ENCODE measurements at places on chromosomes 1 and 21.

- no peak for DNase-seq
Measured at GRCh38 chr1:183630748-183631147, 4.8 kb downstream of the ARPC5 start.

- DNase-seq: no peak
Measured at GRCh38 chr1:16009678-16010077, 5.6 kb downstream of the SRARP start.

DNA sequence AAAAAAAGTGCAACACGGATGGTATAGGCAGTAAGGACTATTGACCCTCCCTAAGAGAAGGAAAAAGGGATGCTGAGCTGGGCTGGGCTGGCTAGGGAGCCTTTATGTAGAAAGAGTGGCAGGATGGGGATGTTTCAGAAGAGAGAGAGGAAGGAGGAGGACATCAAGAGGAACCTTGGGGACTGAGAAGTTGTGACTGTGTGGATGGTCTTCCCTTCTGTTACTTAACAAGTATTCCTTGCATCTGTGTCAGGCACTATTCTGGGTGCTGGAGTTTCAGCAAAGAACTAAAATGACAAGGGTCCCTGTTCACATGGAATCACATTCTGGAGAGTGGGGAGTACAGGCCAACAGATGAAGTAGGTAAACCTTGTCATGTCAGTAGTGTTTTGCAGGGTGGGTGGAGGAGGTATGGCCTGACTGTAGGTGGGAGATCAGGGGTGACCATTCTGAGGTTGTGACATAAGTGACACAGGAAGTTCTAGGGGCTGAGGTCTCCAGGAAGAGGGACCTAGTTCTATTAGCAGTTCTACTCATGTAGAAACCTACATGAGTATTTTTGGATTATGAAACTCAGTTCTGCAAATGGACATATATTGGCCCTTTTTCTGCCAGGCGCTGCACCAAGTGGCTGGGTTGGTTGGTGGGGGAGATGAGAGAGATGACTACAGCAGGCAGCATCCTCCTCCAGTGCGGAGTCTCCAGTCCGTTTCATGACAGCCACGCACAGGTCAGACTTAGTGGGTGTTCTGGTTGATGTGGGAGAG lies 53.8 kb downstream of the PRDM2 start:
- DNase-seq: peak; percentile 13

GRCh38 chr1:183595537-183595936 lies 5.3 kb upstream of the NCF2 start:
- no peak for DNase-seq

- DNase-seq: no peak
Measured at GRCh38 chr1:244349103-244349531, 102.6 kb downstream of the ADSS2 start.

DNA sequence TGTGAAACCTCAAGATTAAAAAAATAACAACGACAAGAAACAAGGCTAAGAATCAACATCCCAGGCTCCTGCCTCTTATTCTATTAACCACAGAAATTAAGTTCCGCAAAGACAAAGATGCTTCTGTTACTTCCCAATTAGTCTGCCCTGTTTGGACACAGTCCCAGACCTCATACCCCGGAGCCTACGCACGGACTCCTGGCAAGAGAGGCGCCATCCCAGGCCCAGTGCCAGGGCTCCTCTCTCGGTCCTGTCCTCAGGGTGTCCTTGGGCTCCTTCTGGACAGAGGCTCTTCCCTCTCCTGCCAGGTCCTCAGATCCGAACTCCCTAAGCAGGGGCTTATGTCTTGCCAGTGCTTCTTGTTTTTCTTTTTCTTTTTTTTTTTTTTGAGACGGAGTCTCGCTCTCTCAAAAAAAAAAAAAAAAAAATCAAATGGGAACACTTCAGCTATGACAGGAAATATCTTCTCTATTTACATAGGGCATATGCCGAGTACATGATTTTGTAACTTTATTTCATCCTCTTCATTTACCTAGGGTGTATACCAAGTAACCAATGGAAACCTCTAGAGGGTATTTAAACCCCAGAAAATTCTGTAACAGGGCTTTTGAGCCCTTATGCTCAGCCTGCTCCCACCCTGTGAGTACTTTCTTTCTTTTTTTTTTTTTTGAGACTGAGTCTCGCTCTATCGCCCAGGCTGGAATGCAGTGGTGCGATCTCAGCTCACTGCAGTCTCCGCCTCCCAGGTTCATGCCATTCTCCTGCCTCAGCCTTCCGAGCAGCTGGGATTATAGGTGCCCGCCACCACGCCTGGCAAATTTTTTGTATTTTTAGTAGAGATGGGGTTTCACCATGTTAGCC lies 11.7 kb upstream of the ENO1 start:
- no peak for DNase-seq

GRCh38 chr1:160608057-160608456 lies 28.8 kb upstream of the CD84 start:
- no peak for DNase-seq

Measured in activated CD4-positive, alpha-beta T cell treated with anti-CD3 and anti-CD28 coated beads, Interleukin-10, Interleukin-2, amounts not matched to agents 100 ng/mL and 50 ng/mL, durations not matched to agents 16 hours and 8 hours (primary cell).